ENCODE measurements at places on chromosomes 4 and X.
A peak's percentile ranks its signal among the peaks of the same experiment; 100 is the strongest.

DNA sequence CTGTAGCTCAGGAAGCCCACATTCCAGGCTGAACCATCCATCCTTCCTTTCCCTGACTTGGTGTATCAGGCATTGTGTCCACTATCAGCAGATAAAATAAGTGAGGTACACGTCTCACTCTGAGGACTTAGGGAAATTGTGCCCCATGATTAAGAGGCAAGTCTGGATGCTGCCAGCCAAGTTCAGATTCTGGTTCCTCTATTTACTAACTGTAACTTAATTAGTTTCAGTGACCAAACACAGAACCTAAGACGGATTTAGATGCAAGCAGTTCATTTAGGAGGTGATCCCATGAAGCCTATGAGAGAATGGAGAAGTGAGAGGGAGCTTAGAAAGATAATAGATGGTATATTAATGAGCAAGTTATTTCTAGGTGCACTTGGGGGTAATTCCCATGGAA, 56.6 kb upstream of the PACRGL start:
- no peak for DNase-seq

GRCh38 chr4:80566203-80566872, 230.8 kb downstream of the CFAP299 start:
- DNase-seq: no peak

DNA sequence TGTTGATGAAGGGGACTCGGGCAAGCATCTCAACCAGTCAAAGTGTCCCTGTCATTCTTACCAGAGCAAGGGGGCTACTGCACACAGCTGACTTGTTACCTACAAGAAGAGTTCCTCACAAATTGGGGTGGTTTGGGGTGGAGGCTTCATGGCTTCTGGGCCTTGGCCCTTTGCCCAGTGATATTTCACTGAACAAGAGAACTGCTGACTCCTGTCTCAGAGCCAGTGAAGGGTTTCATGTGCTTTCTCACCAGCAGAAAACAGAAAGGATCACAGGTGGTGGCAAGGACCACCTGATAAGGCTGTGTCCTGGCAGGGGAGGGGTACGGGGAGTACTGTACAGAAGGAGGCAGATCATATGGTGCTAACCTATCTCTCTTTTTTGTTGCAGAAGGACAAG, 53.5 kb downstream of the DLG3 start:
- DNase-seq: no peak

DNA sequence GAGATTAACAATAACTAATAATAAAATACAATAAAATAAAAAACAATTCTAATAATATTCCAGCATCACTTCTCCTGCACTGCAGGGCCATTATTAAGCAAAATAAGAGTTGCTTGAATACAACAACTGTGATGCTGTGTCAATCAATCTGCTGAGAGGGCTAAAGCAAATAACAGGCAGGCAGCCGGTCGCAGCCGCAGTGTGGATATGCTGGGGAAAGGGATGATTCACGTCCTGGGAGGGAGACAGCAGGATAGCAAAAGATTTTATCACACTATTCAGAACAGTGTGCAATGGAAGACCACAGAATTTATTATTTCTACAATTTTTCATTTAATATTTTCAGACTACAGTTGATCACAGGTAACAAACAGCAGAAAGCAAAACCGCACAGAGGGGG, 76.5 kb upstream of the SMARCAD1 start:
- DNase-seq: no peak

DNA sequence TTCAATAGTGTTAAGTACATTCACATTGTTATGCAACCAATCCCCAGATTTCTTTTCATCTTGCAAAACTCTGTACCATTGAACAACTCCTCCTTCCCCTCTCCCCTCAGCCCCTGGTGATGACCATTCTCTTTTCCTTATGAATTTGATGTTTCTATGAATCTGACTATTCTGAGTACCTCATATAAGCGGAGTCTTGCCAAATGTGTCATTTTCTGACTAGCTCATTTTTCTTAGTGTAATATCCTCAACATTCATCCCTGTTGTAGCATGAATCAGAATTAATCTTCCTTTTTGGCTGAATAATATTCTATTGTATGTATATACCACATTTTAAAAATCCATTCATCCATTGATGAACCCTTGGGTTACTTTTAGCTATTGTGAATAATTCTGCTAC, 34.0 kb downstream of the SMIM20 start:
- no peak for DNase-seq

- DNase-seq: no peak
Measured at GRCh38 chrX:10327651-10328050, 170.9 kb downstream of the CLCN4 start.

DNA sequence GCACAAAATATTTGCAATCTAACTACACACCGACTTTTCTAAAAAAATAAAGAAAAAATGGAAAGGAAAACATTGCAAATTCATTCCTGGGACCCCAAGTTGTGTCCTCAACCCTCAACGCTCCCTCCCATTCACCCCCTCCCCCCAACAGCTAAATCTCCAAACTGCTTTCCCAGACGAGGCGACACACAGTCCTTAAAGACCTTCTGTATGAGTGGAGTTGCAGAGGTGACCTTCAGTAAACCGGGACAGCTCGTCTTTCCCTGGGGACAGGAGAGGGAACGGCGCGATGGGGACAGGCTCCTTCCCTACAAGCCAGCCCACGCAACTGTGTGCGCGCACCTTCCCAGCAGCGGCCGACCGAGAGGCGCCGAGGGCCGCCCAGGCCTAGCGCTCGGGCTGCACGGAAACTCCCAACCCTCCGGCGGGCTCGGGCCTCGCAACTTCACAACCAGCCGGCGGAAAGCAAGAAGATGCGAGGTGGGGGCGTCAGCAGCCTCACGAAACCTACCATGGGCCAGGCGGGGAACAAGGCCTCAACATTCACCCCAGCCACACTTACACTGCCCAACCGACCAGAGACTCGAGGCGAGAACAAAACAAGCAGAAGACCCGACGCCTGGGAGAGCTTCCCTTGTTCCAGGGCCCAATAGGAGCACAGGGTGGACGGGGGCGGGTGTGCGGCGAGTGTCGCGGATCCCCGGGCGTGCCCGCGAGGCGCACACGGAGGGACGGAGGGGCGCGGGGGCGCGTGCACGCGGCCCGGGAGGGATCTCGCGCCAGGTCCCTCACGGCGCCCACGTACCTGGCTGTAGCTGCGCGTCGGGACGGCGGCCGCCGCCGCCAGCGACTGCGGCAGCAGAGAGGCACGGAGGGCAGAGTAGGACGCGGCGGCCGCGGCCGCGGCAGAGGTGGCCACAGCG, 763 bp downstream of the GRSF1 start:
- peak; percentile 87 for DNase-seq

DNA sequence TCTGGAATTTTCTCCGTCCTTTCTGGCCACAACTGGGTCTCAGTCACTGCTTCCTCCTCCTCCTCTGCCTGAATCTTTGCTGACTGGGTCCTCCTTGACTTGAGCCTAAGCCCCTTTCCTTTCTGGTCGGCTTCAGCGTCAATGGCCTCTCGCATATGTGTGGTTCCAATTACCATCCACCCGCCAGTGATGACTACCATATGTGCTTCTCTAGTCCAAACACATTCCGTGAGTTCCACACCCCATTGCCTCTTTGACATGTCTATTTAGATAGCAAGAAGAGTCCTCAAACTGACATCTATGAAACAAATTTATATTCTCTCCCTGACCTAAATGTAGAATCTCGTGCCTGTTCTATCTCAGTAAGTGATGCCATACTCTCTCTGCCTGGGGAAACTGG, 19.8 kb downstream of the MXRA5 start:
- peak; percentile 15 for DNase-seq

GRCh38 chr4:166174717-166175490, 301.9 kb downstream of the TLL1 start:
- no peak for DNase-seq
